NCI-H2081 treated with DMSO at 0.1 percent for 48 hours (cell line): ENCODE measurements at places on chromosomes 1 and 21.

GRCh38 chr1:235060607-235061470 lies 67.8 kb downstream of the TOMM20 start:
- DNase-seq: no peak

DNA sequence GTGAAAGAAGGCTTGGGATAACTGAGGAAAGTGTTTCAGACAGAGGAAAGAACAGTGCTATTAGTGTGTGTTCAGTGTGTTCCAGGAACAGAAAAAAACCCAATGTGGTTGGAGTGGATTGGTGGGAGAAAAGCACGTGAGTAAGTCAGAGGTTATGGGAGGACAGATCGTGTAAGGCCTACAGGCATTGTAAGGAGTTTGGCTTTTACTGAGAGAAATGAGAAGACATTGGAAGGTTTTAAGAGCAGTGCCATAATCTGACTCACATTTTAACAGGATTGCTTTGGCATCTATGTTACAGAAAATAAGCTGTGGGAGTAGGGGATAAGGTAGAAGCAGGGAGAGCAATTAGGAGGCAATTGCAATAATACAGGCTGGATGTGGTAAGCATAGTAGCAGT lies 4.8 kb downstream of the ARPC5 start:
- DNase-seq: no peak

DNA sequence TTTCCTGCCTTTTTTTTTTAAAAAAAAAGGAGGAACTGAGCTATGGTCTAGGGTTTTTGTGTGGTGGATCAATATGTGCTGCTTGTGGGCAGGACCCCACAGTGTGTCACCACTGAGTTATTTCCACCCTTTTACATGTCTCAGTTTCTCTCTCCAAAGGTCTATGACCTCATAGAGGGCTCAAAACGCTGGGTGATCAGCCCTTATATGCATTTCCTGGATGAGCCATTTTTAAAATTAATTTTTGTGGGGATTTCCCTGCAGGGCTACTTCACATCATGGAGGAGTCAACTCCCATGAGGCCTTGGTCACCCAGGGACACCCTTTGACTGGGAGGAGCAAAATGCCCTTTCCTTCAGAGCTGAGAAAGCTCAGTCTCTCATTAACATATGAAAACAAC lies 20.7 kb upstream of the HAO2 start:
- no peak for DNase-seq

DNA sequence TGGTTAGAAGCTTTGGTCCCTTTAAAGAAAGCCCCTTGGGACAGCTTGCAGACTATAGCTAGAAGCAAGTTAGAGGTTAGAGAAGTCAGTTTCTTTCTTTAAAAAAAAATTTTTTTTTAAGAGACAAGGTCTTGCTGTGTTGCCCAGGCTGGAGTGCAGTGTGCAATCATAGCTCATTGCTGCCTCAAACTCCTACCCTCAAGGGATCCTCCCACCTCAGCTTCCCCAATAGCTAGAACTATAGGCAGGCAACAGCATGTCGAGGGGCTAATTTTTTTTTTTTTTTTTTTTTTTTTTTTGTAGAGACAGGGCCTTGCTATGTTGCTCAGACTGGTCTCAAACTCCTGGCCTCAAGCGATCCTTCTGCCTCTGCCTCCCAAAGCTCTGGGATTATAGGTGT lies 44.2 kb upstream of the ZNF326 start:
- no peak for DNase-seq

- no peak for DNase-seq
Observed at GRCh38 chr21:42595283-42596187, 57.9 kb upstream of the PDE9A start.

- DNase-seq: no peak
Observed at GRCh38 chr1:162502928-162503327, 5.3 kb downstream of the UHMK1 start.

DNA sequence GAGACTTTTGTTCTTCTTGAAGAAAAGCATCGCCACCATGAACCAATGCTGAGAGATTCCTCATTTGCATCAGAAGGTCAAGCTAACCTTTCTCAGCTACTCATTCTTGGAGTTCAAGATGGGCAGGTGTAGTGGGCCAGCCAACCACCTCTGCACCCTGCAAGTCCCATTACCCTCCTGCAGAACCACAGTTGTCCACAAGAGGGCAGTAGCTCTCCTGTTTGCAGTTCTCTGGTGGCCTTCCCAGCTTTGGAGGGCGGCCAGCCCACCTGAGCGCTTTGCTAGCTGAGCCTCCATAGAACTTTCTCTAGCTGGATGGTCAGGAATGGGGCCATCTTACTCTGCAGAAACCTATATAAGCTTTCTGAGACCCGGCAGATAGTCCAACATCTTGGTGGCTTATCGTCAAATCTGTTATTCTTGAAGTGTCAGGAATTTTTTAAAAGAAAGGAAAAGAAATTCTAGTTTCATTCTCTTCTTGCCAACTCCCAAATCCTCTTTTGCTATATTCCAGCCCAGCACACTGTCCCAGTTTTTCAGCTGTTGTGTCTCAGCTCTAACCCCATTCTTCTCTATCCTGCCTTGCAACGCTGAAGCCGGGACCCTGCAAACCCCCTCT lies 11.0 kb upstream of the LMX1A start:
- no peak for DNase-seq

- no peak for DNase-seq
Observed at GRCh38 chr1:55635856-55636255, 420.7 kb upstream of the USP24 start.

DNA sequence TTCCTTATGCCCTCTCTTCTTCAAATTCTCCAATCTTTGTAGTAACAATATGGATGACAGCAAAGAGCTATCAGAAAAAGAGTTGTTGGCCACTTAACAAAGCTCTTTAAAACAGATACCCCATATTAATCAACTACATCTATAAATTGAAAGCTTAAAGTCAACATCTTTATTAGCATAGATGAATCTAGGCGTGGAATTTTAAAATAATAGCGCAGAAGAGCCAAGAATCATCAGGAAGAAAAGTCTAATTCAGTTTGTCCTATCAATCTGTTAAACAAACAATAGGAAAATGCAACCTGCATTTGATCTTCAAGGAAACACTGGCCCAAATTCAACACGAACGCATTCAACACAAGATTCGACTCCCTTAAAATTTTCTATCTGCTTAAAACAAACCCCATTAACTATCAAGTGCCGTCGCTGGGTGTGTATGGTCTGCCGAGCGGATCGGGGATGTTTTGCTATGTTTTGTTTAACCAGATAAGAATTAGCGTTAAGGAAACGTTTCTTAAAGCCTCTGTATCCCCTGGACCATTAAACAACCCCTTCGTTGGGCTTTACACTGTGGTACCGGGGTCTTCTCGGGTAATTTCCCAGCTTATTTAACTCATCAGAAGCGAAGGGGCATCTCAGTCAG lies 1.0 kb downstream of the LYST start:
- DNase-seq: no peak

DNA sequence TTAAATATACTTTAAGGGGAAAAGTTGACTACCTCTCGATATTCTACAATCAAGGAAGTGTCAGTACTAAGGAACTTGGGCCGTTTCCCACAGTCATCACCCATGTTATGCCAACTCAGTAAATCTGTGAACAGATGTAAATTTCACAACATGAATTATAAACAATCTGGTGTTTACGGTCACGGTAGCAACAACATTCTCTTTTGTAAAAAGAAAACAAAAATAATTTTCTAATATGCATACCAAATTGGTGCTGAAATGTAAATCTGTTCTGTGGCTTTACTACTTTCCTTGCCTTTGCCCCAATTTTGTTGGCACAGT lies 1.2 kb downstream of the SH3GLB1 start:
- no peak for DNase-seq

- no peak for DNase-seq
Observed at GRCh38 chr1:223006917-223007648, 136.0 kb downstream of the TLR5 start.

- no peak for DNase-seq
Observed at GRCh38 chr21:27487676-27488075, 520.8 kb upstream of the ADAMTS5 start.

DNA sequence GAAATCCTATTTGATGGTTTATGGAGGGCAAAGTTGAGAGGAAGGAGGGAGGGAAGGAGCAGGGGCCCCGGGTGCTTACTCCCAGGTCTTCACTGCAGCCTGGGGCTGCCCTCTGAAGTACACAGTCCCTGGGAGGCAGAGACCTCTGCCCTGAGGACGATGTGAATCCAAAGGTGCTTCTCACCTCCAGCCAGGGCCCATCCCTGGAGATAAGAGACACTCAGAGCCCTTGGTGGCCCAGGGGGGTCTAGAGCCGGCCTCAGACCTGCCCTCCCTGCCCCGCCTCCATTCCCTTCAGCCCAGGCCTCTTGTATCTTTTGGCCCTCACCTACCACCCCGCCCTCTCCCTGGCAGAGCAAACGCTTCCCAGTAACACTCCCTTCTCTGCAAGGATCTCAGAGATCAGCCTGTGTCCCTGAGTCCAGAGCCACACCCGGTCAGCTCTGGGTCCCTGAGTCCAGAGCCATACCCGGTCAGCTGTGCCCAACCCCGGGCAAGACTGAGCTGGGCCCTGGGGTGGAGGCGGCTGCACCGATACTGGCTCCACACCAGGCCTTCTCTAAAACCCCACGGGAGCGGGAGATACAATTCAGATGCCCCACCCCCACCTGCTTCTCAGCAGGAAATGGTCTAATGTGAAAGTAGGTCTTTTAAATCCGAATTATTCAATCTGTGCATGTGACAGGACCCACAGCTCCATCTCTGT lies 3.6 kb upstream of the GNB1 start:
- DNase-seq: no peak

- DNase-seq: no peak
Observed at GRCh38 chr1:45473302-45473701, 17.7 kb downstream of the TESK2 start.

DNA sequence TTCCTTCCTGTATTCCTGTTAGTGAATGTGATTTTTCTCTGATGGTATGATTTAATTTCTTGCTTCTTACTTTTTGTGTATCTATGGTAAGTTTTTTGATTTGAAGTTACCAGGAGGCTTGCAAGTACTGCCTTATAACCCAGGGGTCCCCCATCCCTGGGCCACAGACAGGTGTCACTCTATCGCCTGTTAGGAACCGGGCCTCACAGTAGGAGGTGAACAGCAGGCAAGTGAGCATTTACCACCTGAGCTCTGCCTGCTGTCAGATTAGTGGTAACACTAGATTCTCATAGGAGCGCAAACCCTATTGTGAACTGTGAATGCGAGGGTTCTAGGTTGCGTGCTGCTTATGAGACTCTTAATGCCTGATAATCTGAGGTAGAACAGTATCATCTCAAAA lies 143.3 kb downstream of the RPS6KC1 start:
- DNase-seq: no peak

- DNase-seq: no peak
Observed at GRCh38 chr1:241235256-241235897, 121.6 kb downstream of the RGS7 start.
